Hippocampal formation (tissue), 2 donors: ENCODE measurements at places on chromosomes 16 and 17.

GRCh38 chr17:71413935-71414334, 706.9 kb upstream of the SOX9 start:
- DNase-seq = no peak

DNA sequence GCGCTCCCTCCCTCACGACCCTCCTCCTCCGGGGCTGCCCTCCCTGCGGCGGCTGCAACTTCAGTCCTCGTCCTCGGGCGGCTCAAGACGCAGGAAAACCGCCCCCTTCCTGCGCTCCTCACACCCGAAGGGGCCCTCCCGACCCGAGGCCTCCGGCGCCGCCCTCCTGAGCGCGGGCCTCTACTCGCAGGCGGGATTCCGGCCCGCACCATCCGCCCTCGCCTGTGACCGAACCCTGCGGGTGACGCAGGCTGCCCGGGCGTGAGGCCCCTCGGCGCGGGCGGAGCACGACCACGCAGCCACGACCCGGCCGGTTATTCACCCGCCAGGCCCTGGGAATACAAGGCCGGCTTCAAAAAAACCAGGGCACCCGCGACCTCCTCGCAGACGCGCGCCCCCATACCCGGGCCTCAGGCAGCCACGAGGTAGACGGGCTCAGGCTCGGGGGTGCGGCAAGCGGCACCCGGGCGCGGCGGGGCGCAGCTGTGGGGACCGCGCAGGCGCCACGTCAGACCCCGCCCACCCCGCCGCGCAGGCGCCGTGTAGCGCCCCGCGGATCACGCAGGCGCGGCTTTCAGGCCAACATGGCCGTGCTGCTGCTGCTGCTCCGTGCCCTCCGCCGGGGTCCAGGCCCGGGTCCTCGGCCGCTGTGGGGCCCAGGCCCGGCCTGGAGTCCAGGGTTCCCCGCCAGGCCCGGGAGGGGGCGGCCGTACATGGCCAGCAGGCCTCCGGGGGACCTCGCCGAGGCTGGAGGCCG, at the start of gene SPG7:
Gene SPG7 (plus strand): TSS at position 570 of the 757 bp plus-strand sequence. CDS start 15 bp downstream, at position 585.
- DNase-seq = peak; percentile 68

- peak; percentile 58 for DNase-seq
Measured at GRCh38 chr17:48048384-48049126, 396 bp downstream of the NFE2L1 start.

- no peak for DNase-seq
Measured at GRCh38 chr16:23382279-23382678, 70.7 kb downstream of the COG7 start.

- DNase-seq = no peak
Measured at GRCh38 chr17:45849536-45849990, 4.9 kb downstream of the SPPL2C start.

DNA sequence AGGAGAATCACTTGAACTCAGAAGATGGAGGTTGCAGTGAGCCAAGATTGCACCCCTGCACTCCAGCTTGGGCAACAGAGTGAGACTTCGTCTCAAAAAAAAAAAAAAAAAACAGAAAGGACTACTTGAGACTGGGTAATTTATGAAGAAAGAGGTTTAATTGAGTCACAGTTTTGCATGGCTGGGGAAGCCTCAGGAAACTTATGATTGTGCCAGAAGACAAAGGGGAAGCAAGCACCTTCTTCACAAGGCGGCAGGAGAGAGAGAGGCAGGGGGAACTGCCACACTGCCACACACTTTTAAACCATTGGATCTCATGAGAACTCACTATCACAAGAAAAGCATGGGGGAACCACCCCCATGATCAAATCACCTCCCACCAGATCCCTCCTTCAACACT, 9.0 kb upstream of the MILR1 start:
- no peak for DNase-seq

DNA sequence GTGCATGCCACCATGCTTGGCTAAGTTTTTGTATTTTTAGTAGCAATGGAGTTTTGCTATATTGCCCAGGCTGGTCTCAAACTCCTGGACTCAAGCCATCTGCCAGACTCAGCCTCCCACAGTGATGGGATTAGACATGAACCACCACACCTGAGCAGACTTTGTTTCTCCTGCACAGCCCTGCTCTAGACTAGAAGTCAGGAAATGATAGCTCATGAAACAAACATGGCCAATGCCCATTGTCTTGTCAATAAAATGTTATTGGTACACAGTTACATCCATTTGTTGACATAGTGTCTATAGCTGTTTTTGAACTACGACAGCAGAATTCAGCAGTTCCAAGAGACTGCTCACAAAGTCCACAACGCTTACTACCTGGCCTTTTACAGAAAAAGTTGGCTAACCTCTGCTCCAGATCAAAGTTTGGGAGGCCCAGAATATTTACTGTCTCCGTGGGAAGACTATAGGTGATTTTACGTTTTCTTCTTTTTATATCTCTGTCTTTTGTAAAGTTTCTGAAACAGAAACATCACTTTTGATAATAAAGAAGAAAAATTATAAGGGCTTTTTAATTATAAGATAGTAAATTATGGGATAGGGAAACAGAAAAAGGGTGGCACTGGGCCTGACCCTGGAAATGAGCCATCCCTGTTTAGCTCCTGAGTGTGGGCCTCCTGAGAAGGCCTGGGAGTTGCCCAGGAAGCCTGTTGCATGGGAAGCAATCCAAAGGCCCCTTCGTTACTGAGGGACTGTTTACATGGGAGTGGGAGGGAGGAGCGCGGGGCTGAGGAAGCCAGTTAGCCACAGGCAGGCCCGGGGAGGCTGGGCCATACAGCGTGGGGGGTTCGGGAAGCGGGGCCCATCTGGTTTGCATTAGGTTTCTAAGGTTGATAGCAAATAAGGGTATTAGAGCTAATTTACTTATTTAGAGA, 201.5 kb downstream of the IRF8 start:
- DNase-seq = no peak

DNA sequence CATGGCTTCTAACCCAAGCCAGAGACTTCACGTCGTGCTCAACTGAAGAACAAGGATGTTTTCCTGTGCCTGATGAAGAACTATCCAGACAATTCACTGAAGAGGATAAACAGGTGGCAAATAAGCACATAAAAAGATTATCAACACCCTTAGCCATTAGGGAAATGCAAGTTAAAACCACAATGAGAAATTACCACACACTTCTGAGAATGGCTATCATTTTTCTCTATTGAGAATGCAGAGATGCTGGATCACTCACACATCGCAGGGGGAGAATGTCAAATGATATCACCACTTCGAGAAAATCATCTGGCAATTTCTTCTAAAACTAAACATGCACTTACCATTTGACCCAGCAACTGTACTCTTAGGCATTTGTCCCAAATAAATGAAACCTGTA, 162.8 kb downstream of the IRX3 start:
- no peak for DNase-seq

- no peak for DNase-seq
Measured at GRCh38 chr17:68294196-68294555, 2.9 kb downstream of the ARSG start.

DNA sequence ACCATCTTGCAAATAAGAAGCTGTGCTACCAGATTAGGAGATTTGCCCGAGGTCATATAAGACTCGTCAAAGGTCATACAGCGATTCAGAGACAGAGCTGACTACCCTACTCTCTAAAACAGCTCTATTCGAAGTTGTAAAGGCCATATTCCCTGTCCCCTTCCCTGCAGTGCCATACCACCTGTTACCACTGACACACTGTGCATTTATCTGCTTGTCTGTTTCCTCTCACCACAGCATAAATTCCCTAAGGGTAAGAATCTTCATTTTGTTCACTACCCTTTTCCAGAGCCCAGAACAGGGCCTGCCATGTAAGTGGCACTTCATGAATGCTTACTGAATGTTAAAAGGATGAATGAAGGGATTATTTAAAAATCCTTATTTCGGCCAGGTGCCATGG, 3.4 kb upstream of the KSR1 start:
- DNase-seq = no peak

GRCh38 chr17:27585153-27585681, 45.8 kb upstream of the LGALS9 start:
- no peak for DNase-seq

- no peak for DNase-seq
Measured at GRCh38 chr17:55440391-55440790, 18.8 kb upstream of the MMD start.

DNA sequence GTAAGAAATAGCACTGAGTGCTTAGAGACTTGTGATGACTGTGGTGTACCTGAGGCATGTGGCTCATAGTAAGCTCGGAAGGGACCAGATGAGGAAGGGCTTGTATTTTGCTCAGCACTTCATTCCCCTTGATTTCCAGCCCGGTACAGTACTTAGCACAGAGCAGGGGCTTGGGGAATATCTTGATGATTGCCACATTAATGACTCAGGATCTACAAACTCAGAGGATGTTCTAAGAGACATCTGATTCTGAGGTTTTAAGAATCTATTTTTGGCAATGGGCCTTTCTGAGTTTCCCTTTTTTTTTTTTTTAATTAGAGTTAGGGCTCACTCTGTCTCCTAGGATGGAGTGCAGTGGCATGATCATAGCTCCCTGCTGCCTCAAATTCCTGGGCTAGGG, 9.1 kb downstream of the ASPHD1 start:
- no peak for DNase-seq

DNA sequence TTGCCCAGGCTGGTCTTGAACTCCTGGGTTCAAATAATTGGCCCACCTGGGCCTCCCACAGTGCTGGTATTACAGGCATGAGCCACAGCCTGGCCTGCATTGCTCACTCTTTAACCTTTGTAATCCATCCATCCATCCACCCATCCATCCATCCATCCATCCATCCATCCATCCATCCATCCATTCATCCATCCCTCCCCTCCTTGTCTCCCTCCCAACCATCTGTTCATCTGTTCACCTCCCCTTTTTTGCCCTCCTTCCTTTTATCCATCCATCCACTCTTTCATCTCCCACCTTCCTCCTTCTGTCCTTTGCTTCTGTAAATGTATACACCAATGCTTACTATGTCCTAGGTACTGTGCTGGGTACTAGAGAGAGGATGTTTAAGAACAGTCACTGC, 65.5 kb downstream of the CDK5R1 start:
- no peak for DNase-seq

DNA sequence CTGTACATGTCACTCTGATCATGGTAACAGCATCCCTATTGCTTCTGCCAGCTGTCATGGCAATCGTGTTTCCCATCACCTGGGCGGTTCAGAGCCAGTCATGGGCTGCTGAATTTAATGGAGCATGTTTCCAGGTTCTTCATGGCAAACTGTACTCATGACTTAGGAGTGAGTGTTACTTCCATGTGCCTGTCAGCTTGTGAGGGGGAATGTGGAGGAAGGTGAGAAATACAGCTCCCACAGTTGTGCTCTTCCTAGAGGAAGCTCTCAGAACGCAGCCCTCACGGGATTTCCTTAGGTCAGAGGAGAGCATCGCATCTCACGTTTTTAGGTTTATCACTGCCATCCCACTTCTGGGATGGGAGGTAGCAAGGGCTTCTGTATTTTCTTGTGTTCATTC, 28.0 kb upstream of the ARHGAP23 start:
- DNase-seq = no peak

GRCh38 chr17:57623620-57624019, 121.5 kb downstream of the CCDC182 start:
- DNase-seq = no peak

GRCh38 chr17:65630502-65630901, 69.1 kb upstream of the AXIN2 start:
- DNase-seq = no peak

DNA sequence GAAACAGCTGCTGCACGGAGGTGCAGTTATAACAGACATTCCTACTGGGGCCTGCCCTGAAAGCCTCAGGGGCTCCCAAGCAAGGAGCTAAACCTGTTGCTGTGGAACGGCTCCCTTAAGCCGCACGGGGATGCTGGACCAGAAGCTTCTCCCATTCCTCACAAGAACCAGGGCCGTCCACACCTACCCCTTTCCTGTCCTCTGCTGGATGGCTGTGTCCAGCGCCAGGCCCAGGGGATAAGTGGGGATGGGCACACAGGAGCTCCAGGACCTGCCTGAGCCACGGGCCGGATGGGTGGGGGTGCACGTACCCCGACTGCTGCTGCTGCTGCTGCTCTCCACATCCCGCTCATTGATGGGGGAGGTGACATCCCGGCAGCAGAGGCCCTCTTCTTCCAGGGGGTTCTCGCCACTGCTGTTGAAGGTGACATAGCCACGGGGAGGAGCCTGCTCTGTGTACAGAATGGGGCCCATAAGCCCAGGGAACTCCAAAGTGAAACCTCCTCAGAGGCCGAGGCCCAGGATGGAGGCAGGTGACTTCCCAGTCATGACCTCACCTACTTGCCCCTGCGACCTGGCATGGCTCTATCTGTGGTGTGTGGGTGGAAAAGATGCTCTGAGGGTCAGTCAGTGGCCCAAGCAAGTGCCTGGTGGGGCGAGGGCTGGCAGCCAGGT, 8.6 kb downstream of the NUDT16L1 start:
- DNase-seq = no peak

DNA sequence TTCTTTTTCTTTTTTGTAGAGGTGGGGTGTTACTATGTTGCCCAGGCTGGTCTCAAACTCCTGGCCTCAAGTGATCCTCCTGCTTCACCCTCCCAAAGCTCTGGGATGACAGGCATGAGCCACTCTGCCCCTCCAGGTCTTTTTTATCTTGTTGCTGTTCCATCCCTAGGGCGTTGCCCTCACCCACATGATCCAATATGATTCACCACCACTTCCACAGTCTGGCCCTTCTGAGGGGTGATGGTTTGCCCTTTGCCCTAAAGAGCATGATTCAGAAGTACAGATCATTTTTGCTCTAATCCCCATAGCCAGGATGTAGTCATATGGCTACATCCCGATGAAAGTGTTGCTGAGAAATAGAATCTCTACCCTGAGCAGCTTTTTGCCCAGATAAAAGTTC, 18.8 kb downstream of the STX4 start:
- no peak for DNase-seq

- DNase-seq = no peak
Measured at GRCh38 chr17:14304222-14304772, 3.4 kb downstream of the HS3ST3B1 start.

- no peak for DNase-seq
Measured at GRCh38 chr17:1580979-1581676, 18.5 kb upstream of the PITPNA start.

DNA sequence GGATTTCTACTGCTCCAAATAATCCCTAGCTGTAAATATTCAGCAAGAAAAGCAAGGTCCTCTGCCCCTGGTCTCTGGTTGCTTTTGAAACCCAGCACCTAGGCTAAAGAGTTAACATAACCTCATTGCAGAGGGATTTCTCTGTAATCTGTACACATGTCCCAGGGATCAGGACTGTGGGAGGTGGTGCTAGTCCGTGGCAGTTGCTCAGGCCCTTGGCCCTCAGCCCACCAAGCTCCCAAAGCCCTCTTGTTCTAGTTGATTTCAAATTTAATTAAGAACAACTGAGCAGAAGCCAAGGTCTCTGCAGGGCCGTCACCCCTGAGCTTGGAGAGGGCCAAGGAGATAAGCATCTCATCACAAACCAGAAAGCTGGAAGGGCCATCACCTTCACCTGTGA, 181.1 kb downstream of the SOX9 start:
- no peak for DNase-seq

- DNase-seq = no peak
Measured at GRCh38 chr17:11293480-11293879, 52.5 kb downstream of the SHISA6 start.

GRCh38 chr16:57093666-57094564, 1.5 kb downstream of the CPNE2 start:
- DNase-seq = no peak
